ENCODE measurements at places on chromosomes 2 and 18.

- DNase-seq, result no peak
Measured at GRCh38 chr2:21819454-21819853, 695.7 kb downstream of the TDRD15 start.

DNA sequence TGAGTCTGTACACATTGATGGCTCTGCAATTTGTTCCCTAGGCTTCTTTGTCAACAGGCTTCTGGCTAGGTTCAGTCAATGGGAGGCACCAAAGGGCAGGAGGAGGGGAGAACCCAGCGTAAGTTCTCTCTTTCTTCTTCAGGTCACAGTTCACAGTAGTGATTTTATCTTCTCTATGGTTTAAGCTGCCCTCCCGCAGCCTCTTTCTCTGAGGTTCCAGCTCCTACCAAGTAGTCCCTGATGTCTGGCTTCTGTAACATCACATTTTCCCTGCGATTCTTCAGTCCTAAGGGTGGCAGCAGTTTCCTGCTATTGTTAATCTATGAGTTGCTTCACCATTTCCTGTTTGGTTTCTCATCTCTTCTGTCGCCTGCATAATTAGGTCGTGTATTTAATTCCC lies 107.4 kb downstream of the CPO start:
- DNase-seq, result peak; percentile 19

- DNase-seq, result no peak
Measured at GRCh38 chr2:106782681-106783080, 103.3 kb downstream of the ST6GAL2 start.

DNA sequence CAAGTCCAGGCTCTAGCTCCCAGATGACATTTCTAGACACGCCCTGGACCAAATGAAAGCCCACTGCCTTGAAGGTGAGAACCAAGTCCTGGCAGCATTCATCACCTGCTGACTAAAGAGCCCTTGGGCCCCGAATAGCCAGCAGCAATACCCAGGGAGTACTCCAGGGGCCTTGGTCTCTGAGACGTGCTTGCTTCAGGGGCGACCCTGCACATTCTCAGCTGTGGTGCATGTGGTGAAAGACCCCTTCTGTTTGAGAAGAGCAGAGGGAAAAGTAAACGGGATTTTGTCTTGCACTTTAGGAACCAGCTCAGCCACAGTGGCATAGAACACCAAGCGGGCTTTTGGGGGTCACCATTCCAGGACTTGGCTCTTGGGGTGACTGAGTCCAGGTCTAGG lies 260.5 kb upstream of the MYT1L start:
- no peak for DNase-seq

DNA sequence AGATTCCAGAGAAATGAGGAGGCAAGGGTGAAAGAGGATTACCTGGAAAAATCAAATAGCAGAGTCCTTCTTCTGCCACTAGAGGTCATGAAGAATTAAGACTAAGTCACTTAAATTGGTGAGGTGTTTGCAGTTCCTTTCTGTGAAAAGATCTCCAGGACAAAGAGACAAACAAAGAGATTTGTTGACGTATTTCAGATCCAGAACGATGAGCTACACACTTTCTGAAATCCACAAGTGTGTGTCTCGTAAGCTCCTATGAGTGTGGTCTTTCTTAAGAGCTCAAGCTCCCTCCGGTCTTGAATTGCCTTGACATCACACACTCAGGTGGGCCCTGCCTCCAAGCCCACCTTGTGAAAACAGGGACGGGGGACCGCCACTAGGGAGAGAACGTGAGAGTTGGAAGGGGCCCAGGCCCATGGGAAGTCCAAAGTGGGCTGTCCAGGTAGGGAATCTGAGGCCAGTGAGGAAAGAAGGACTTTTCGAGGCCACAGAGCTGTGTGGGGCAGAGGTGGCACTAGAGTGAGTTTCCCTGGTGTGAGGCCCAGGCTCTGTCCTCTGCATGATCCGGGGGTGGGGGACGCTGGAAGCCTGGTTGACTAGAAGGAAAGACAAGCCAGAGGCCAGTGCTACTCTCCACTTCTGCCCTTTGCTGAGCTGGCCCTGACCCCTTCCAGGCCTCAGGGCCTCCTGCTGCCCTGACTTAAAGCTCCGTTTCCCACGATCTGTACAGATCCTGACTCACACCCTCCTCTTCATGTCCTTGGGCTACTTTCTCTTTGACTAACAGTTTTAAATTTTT lies 168.1 kb upstream of the NCK2 start:
- no peak for DNase-seq

DNA sequence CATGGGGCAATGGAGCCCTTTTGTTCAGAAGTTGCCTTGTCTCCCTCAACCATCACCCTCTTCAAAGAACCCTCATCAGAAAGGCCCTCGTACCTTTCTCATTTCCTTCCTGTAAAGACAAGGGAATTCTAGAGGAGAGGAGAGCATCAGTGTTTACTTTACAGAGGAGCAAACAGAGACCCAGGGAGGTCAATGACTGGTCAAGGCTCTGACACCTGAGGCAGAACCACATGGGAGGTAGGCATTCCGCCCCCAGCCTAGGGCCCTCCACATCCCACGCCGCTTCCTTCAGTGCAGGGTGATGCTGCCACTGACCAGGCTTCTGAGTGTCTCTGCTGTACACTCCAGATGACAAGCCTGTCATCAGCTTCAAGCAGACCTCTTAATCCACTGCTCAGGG lies 104.7 kb downstream of the NRP2 start:
- no peak for DNase-seq

DNA sequence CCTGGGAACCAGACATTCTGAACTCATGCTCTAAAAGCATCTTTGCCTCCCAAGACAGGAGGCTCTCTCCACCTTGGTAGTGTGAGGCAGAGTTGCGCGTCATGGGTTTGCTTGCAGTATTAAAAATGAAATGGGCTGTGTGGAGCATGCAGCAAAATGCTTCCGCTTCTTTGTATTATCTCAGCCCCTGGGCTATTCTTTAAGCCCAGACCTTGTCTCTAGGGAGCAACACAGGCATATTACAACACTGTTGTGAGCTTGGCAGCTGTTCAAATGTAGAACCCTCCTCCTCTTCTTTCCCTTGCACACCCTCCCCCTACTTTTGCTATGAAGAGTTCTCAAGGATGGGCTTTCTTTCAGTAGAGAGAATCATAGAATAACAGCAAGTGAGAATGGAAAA lies 185.1 kb upstream of the LHCGR start:
- DNase-seq, result no peak

GRCh38 chr18:55997151-55997561 lies 409.2 kb upstream of the TCF4 start:
- DNase-seq, result no peak

DNA sequence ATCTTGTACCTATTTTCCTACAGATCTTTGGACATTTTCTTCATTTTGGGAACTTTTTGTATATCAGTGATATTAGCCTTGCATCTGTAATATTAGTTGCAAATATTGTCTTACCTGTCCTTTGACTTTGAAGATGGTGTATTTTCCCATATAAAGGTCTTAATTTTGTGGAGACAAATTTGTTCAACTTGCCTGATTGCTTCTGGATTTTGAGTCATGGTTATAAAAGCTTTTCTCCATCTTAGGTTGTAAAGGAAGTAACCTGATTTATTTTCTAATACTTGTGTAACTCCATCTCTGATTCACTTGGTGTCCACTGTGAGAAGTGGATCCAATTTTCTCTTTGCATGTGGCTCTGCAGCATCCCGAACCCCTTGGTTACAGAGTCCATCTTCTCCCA lies 97.7 kb upstream of the OTOS start:
- no peak for DNase-seq

GRCh38 chr18:66833646-66834045 lies 229.8 kb upstream of the CDH19 start:
- no peak for DNase-seq

DNA sequence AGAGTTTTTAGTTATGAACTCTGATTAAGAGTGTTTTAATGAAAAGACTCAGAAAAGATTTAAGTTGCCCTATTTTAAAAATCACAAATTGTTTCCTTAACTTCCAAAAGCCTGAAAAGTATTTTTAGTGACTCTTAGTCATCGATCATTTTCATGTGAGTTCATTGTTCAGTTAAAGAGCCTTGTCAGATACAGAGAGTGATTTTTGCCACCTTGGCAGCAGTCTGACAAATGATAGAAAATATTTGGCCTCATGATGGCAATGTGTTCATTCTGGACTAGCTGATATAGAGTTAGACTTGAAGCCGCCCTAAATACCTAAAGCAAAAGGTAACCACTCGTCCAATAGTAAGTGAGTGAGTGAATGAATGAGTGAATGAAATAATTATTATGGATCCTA lies 225.8 kb downstream of the CPS1 start:
- no peak for DNase-seq

DNA sequence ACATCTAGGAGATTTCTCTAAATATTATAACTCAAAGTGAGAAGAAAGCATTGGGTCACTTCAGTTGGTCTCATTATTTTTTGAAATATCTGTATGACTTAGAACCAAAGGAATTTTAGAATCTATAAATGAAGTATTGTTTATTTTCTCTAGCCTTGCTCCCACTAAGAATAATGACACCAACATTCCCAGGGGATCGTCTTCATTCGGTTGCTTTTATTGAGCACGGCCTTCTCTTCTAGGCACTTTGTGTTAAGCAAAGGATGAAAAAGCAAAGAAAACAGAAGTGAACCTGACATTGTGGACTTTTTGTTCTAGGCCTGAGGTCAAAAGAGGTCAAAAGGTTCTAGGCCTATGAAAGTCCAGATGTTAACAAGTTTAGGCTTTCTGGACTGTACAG lies 231.9 kb downstream of the GALR1 start:
- no peak for DNase-seq

DNA sequence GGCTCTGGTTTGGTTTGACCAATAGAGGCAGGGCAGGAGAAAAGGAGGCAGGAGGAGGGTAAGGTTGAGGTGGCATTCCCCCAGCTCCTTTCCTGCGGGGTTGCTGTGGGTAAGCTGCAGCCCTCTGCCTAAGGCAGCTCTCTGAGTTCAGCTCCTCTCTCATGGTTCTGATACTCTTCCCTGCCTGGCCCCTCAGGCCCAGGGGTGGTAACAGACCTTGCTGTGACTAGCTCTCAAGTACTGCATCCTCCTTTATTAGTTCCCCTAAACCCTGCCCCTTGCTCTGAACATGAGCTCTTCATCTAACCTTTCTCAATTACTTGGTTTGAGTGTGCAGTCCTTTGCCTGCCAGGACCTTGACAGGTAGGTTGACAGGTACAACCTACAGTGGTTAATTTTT lies 205.5 kb downstream of the SLC4A3 start:
- DNase-seq, result no peak

- DNase-seq, result no peak
Measured at GRCh38 chr18:36635414-36636096, 193.2 kb downstream of the TPGS2 start.

DNA sequence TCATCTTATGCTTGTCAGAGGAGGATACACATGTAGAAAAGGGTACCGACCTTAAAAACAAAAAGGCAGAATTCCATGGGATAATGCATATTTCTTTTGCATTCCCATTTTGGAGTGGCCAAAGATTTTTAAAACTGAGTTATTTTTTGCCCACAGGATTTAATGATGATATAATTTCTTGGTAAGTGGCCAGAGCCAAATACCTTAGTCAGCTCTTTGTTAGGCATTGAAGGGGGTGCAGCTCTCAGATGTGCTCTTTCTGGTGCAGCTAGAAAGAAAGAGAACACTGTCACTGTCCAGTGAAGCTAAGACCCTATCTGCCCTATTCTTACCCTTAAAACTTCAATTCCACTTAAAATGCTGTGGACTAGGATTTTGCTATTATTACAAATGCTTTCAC lies 10.8 kb downstream of the COQ10B start:
- DNase-seq, result no peak

- no peak for DNase-seq
Measured at GRCh38 chr2:26873286-26873983, 25.5 kb downstream of the DPYSL5 start.

DNA sequence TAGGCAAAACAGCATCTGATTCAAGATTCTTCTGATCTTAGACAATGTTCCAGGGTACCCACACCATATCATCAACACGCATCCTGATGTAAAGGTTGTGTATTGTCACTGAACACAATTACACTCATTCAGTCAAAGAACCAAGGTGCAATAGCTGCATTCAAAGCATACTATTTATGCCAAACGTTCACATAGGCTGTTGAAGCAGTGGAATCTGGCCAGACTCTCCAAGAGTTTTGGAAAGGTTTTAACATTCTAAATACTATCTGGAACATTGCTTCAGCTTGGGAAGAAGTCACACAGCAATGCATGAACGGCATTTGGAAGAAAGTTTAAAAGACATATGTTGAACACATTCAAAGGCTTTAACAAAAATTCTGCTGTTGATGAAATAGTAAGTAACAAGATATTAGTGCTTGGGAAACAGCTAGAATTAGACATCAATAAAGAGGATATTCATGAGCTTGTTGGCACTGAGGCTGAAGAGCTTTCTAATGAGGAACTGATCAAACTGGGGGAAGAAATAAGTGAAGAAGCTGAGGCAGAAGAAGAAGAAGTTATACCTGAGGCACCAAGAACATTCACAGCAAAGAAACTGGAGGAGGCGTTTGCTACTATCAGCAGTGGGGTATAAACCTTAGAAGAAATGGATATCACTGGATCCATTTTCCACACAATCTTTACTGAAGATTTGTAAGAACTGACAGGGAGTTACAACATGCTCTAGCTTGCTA lies 47.6 kb upstream of the MSH6 start:
- DNase-seq, result no peak

DNA sequence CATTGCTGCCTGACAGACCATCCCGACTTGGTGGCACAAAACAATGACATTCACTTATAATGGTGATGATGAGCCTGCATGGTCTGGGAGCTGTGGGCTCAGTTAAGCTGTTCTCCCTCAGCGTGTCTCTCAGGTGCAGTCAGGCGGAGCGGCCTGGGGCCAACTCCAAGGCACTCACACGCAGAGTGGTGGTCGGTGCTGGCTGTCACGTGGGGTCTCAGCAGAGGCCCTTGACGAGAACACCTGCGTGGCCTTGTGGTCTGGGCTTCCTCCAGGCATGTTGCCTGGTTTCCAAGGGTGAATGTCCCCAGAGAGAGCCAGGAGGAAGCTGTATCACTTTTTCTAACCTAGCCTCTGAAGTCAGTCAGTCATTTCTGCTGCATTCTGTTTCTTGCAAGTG lies 29.8 kb downstream of the ARMC9 start:
- DNase-seq, result no peak

DNA sequence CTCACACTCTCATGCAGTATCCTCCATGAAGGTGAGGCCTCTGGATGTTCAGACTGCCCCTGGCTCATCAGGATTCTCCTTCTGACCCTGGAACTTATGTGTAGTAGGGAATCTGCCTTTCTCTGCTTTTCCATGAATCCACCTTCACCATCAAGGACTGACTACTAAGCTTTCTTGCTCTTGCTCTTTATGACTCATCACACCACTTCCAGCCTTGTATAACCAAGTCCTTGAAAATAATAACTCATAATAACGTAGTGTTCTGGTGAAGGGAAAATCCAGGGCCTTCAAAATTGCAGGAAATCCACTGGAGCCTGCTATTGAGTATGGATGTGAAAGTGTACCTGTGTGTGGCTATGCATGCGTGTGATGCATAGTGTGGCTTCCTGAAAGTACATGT lies 11.3 kb upstream of the KCNS3 start:
- no peak for DNase-seq

GRCh38 chr2:165528691-165529090 lies 59.2 kb downstream of the CSRNP3 start:
- DNase-seq, result no peak

DNA sequence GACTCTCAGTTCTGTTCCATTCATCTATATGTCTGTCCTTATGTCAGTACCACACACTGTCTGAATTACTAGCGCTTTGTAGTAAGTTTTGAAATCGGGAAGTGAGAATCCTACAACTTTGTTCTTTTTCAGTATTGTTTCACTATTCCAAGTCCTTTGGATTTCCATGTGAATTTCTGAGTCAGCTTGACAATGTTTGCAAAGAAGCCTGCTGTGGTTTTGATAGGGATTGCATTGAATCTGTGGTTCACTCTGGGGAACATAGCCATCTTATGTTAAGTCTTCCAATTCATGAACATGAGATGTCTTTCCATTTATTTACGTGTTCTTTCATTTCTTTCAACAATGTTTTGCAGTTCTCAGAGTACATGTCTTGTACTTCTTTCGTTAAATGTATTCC lies 15.0 kb downstream of the SLC3A1 start:
- DNase-seq, result no peak

Measured in stimulated activated CD4-positive, alpha-beta T cell treated with anti-CD3 and anti-CD28 coated beads, Interleukin-12 subunit alpha, Interleukin-12 subunit beta, amount 100 ng/mL, for 48 hours (primary cell).